ENCODE measurements at places on chromosomes 4 and X.

- peak; percentile 6 for DNase-seq
These were observed 58.2 kb upstream of the ZNF157 start for GRCh38 chrX:47311932-47312774.

GRCh38 chr4:23789762-23790161 is 100.1 kb downstream of the PPARGC1A start:
- no peak for DNase-seq

DNA sequence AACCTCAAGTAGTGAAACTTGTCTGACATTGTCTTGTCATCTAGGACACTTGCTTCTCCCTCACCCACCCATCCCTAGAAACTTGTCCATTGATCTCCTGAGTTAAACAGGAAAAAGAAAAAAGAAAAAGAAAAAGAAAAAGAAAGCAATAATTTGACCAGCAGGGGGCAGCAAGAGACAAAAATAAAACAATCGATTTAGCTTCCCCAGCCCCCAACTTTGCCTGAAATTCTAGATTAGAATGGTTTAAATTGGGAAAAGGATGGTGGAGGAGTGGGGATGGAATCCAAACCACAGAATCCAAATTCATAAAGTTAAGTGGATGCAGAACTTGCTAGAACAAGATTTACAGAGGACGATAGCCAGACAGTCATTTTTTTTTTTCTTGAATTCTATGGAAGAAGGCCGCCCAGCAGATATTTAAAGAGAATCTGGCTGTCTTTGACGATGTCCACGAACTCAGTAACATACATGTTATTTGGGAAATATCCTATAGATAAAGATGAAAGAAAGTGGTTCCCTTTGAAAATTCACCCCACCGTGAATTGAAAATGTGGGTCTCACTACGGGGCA is 282.9 kb downstream of the USP46 start:
- DNase-seq: no peak

- DNase-seq: no peak
These were observed 76.8 kb downstream of the DCHS2 start for GRCh38 chr4:154414796-154415195.

GRCh38 chrX:48461830-48462229 is 8.2 kb downstream of the SLC38A5 start:
- DNase-seq: no peak

DNA sequence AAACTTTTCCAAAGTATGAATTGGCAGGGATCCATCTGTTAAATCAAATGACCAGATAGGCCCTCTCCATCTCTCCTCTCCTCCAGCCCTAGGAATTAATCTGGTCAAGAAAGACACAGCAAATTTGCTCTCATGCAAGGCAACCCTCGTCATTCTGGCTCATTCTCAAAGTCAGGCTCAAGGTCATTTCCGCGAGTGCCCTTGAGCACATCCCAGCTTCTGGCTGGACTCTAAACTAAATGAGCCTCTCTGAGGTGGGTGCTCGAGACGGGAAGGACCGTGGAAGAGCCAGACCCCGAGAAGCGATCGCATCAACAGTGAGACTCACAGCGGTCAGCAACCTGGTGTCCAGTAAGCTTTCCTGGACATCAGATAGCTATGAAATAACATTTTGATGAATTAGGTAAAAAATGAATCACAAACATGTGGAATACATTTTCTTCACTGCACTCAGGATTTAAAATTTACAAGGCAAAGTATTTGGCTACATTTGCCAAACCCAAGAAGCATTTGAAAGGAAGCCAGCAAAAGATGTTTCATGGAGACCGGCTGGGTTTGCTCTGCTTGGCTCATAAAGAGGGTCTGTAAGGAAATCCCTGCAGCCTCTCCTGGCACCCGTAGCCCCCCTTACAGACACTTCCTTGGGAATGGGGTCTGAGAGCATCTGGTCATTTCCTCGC is 121.0 kb downstream of the ENPP6 start:
- no peak for DNase-seq

GRCh38 chr4:153937289-153937688 is 148.4 kb upstream of the SFRP2 start:
- DNase-seq: no peak

DNA sequence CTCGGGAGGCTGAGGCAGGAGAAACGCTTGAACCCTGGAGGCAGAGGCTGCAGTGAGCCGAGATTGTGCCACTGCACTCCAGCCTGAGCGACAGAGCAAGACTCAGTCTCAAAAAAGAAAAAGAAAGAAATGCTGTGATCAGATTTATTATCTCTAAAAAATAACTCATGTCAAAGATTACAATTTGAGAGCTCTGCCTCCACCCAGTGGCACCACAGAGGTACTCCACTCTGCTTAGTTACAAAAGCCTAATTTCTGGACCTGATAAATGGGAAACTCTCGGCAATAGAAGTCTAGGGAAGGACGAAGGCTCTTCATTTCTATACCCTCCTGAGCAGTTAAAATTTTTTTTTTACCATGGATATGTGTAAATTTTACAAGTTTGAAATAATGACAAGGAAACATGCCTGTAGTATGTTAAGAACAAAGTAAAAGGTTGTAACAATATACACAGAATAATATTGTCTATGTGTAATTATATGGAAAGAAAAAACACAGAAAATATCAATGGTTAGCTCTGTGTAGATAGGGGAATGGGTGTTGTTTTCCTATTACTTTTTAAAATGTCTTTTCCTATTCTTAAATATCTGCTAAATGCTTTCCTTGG is 149.8 kb downstream of the STIM2 start:
- DNase-seq: peak; percentile 16

GRCh38 chr4:878796-879728 is 53.1 kb downstream of the GAK start:
- no peak for DNase-seq

GRCh38 chrX:150225756-150226155 is 137.4 kb upstream of the MAMLD1 start:
- no peak for DNase-seq

- no peak for DNase-seq
These were observed 130.7 kb upstream of the GPRIN3 start for GRCh38 chr4:89438102-89438831.

DNA sequence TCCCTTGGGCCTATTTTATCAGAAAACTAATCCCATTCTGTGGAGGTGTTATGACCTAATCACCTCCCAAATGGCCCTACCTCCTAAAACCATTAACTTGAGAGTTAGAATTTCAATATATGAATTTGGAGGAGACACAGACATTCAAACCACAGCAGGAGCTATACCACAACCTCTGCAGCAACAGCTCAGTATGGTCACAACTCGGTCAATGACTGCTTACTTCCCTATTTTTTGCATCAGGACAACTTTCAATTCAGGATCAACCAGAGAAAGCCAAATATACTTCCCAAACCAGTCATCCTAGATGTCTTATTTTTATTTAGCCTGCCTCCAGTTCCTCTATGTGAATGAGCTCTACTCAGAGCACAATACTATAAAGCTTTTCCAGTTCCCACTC is 11.3 kb upstream of the SMARCA5 start:
- DNase-seq: no peak

- DNase-seq: no peak
These were observed 605.8 kb upstream of the TENM3 start for GRCh38 chr4:181637186-181638105.

GRCh38 chr4:33037464-33037863 is 2317.3 kb downstream of the PCDH7 start:
- DNase-seq: no peak
